ENCODE measurements at places on chromosomes 3 and 15.

DNA sequence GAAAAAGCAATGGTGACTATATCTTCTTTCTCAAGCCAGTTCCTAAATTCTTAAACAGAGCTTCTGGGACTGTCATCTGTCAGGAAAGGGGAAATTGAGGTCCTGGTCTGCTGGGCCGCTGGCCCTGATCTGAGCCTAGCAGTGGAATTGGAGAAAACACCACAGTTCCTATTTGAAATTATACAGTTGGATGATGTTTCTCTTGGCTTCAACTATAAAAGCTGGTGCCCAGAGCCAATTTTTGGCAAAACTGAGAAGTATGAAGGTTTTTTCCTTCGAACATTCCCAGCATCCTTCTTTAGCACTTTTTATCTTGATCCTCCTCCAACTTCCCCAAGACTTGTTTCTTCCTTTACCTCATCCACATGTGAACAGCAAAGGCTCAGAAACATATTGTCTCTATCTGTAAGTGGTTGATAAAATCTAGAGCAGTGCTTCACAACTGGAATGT, 83.9 kb downstream of the CD47 start:
- no peak for DNase-seq

- no peak for DNase-seq
These were observed 44.6 kb downstream of the POMGNT2 start for GRCh38 chr3:43061101-43061895.

- DNase-seq, result no peak
These were observed 88.5 kb downstream of the MYLK start for GRCh38 chr3:123795471-123796251.

DNA sequence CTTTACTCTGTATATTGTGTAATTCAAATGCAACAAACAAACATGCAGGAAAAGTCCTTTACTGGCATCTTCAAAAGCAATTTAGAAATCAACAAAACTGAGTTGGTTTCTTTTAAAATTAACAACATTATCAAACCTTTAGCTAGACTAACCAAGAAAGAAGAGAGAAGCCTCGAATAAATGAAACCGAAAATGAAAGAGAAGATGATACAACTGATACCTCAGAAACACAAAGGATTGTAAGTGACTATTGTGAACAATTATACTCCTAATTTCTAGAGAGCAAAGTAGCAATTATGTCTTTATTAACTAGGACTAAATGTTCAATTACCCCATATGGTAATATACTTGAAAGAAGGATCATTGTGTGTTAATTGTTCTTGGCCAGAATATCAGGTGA, 49.2 kb upstream of the P3H2 start:
- no peak for DNase-seq
